Renal cortical epithelial cell (primary cell): ENCODE measurements at places on chromosomes 6 and 20. TPM values are rescaled to one million over a fixed set of nuclear protein-coding genes. Genes with fewer than 3 reads are reported as not detected.

- DNase-seq = no peak
Observed at GRCh38 chr6:158033751-158034702, 52.4 kb downstream of the SYNJ2 start.

GNL1 gene
- 32.2 and 49.8 TPM in 2 replicates for total RNA-seq

GRCh38 chr20:47315339-47316056 is 41.0 kb downstream of the ZMYND8 start:
- DNase-seq = peak; percentile 96

DNA sequence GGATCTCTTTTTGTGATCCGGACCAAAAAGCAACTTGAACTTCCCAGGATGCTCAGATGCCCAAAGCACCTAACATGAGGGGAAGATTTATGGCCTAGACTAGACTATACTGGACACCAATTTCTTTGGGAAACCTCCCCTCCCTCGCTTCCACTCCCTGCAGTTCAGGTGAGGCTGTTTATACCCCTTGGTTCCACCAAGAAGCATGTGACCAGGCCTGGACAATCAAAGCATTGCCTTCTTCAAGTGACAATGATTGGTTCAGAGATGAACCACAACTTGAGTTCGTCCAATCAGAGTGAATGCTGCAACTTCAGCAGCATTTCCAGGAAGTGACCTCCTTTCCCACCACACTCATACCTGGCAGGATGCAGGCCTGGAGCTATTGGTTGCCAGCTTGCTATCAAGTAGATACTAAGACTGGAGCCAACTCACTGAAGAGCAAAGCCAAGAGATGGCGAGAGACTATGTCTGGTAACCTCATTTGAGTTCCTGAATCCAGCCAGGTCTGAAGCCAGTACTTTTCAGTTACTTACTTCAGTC is 45.6 kb upstream of the SLC9A8 start:
- DNase-seq = no peak

- peak; percentile 23 for DNase-seq
Observed at GRCh38 chr20:62576815-62577489, 65.4 kb upstream of the SLCO4A1 start.

DNA sequence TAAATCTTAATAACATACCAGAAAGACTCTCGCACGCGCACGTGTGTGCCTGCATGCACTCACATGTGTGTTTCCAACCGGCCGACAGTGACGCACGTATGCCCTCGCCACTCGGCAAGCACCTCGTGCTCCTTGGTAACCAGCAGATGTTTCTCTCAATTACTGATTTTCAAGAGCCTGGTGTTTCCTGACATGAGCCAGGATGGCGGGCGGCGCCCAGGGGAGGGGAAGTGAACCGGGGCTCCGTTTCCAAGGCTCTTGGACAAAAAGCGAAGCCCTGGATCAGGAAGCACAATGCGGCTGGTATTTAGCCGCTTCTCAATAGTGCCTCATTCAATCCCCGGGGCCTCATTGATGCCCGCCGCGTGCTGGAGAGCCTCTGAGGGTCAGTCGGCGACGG is 37.7 kb downstream of the PMEPA1 start:
- DNase-seq = no peak

DNA sequence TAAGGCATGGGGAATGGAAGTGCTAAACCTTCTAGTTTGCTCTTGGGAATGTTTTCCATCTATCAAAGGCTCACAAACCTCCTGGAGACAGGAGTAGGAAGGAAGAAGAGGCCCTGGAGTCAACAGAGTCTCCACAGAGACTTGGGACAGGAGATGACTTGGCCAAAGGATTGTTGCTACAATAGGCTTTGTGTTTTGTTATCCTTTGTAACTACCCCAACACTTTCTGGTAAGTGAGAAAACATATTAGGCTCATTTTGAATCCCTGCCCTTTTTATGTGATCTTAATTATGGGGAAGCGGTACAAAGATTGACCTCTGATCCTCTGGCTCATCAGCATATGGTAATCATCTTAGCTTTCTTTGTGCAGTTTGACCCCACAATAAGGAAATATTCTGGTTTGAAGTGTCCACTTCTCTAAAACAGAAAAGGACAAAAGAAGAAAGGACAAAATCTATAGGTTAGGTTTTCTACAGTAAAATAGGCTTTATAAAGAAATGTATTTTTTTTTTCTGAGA is 24.1 kb upstream of the GTF3C6 start:
- DNase-seq = no peak

- no peak for DNase-seq
Observed at GRCh38 chr6:43454290-43454695, 1.1 kb downstream of the DLK2 start.

DNA sequence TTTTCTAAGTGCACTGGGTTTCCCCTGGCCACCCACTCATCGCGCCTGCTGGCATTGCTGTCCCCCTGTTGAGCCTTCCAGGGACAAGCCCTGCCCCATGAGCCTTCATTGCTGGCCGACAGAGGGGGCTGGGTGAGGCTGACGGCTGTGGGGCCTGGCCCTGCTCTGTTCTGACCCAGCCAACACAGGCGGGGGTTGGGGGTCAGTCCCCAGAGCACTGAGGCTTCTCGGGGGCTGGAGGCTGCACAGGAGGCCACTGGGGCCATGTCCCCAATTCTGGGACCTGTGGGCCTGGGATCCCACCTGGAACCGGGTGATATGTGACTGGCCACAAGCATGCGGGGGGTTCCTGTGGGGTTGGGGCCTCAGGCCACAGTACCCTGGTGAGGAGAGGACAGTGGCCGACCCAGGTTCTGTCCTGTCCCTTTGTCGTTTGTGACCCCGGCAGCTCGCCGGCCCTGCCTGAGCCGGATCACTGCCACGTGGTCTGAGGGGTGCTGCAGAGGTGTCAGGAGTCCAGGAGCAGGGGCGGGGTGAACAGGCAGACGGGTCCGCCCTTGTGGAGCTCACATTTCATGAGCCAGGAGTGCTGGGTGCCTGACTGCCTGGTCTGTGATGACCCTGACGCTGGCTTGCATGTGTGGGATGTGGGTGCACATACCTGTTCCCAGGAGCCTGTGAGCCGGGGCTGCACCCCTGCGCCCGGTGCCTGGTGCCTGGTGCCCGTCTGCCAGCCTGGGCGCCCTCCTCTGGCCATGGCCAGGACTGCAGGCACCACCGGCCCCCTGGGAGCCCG is 2.1 kb upstream of the COL20A1 start:
- DNase-seq = peak; percentile 1

- peak; percentile 61 for DNase-seq
Observed at GRCh38 chr20:4138056-4138455, 122.7 kb upstream of the RNF24 start.

GRCh38 chr20:48293671-48294070 is 508.4 kb upstream of the SULF2 start:
- no peak for DNase-seq

DNA sequence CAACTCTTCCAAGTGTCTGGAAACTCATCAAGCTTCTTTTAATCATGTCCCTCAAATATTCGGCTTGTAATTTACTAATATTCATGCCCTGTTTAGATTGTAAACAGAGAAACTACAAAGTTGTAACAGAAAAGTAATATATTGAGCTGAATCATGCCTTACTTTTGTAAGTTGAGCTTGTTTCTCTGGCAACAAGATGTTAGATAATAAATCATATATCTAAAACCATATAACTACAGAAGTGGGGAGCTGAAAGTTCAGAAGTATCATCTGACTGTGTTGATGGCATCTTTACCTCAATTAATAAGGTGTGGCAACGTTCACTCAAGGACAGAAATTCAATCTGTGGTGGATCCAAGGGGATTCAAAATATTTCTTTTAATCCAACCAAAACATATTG is 263.9 kb downstream of the PLCB1 start:
- no peak for DNase-seq

GRCh38 chr6:31058128-31058894 is 48.0 kb downstream of the MUC22 start:
- peak; percentile 98 for DNase-seq

C6orf141 gene
- total RNA-seq = 2.4 and 4.7 TPM in 2 replicates

DNA sequence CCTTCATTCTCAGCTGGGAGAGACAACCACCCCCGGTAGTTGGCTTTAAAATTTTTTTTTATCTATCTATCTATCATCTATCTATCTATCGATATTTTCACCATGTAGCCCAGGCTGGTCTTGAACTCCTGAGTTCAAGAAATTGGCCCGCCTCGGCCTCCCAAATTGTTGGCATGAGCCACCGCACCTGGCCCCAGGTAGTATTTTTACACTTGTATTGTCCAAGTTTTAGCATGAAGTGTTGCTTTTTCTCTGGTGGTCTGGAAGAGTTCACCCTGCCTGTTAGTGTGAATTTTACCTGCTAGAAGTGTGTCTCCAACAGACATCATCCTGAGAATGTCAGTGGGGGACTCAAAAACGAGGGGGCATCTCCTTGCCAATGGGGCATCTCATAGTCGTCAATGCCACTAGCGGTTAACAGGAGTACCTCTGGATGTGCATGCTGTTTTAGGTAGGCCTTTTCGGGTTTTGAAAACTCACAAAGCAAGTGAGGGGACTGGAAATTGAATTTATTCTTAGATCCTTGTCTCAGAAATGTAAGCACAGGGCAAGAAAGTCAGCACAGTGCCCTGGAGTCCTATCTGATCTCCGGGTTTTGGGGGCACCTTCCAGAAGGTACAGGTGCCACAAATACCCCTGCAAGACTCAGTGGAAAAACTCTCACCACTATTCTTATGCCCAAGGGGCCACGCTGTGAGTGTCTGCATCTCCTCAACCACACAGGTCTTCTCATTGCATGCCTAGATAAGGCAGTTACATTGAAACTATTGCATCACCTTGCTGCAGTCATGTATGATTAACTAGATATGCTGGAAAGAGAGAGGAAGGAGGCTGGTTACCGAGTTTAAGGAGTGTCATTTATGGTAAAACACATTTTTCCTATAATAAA is 37.1 kb downstream of the TNFAIP3 start:
- DNase-seq = peak; percentile 92

- no peak for DNase-seq
Observed at GRCh38 chr6:43950051-43950605, 177.1 kb downstream of the MRPL14 start.

- DNase-seq = no peak
Observed at GRCh38 chr20:35560105-35560511, 18.2 kb downstream of the ERGIC3 start.

MEI4 gene
- 0.17 and 1.2 TPM in 2 replicates for total RNA-seq

DNA sequence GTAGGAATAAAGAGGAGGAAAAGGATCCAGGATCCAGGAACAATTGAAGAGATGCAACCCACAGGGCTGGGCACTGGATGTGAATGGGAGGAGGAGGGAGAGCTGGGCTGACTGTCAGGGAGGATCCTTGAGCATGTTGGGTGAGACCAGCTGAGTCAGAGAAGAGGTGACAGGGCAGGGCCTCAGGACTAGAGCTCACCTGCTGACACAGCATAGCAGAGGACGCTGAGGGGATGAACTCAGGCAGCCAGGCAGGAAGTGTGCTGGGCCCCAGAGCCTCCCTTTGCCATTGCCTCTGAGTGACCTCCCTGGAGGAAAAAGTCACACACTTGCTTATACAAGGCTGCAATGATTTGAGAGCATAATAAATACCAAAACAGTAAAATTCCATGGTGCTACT is 72.3 kb downstream of the ZNF133 start:
- DNase-seq = no peak
